ENCODE measurements at places on chromosomes 6 and 20.

DNA sequence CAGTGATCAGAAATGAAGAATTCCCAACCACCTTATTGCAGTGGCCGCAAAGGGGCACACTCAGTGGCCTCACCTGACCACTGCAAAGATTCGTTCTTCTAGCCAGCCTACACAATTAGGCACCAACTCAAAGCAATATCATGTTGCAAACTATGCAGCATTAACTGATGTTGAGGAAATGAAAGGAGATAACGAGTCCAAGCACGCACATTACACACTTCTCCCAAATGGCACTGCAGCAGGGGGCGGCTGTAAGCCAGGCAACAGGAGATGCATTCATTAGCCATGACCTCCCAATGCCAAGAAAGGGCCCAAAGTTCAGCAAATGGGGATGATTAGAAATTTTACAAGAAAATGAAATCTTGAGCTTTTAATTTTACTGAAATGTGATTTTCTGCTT lies 39.3 kb downstream of the ATXN1 start:
- DNase-seq: no peak

GRCh38 chr20:2382833-2383232 lies 2.1 kb downstream of the TGM6 start:
- no peak for DNase-seq

DNA sequence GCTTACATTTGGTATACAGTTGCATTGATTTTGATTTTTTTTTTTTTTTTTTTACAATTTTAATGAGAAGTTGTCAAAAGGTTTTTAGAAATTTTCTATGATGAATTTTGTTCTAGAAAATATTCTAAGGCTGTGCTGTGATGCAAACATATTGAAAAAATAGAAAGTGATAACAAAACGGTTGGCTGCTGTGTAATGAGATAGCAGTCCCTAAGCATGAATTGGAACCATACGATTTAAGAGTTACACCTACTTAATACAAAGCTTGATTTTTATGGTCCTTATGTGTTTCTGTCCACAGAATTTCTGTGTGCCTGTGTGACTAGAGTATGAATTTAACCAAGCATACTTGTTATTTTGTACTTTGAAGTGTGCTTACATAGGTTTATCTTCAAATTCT lies 12.1 kb downstream of the HIVEP1 start:
- no peak for DNase-seq

DNA sequence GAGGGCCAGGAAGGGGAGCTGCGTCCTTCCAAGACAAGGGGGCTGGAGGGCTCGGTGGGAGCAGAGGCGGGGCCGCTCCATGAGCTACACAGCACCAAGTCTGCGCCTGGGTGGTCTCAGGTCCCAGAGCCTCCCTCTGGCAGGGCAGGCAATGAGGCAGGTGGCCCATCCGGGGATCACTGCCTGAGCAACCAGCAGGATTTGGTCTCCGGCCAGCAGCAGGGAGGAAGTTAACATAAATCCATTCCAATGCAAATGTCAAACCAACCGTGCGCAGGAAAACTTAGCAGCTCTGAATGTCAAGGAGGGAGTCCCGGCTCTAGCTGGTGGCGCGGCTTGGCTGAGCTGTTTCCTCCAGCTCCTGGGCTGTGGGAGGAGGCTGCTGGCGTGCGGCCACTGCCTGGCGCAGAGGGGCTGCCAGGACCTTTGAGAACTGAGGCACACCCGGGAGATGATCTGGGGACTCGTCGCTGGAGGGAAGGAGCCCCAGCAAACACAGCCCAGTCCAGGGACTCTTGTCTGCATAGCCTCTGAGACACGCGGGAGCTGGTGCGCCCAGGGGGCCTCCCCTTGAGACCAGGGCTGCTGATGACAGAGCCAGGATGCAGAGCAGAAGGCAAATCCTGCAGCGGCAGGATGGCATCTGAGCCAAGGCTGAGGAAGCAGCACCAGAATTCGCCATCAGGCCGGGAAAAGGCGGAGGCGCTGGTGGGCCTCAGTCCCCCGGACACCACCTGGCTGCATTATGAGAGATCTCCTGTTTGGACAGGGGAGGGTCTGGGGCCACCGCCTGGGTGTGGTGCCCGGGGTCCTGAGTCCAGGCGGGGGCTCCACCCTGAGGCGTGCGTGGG lies 33.1 kb upstream of the CHRNA4 start:
- DNase-seq: no peak

GRCh38 chr6:16146028-16146427 lies 17.1 kb downstream of the MYLIP start:
- no peak for DNase-seq

- no peak for DNase-seq
These were observed 994 bp downstream of the FOXC1 start for GRCh38 chr6:1610497-1611321.

DNA sequence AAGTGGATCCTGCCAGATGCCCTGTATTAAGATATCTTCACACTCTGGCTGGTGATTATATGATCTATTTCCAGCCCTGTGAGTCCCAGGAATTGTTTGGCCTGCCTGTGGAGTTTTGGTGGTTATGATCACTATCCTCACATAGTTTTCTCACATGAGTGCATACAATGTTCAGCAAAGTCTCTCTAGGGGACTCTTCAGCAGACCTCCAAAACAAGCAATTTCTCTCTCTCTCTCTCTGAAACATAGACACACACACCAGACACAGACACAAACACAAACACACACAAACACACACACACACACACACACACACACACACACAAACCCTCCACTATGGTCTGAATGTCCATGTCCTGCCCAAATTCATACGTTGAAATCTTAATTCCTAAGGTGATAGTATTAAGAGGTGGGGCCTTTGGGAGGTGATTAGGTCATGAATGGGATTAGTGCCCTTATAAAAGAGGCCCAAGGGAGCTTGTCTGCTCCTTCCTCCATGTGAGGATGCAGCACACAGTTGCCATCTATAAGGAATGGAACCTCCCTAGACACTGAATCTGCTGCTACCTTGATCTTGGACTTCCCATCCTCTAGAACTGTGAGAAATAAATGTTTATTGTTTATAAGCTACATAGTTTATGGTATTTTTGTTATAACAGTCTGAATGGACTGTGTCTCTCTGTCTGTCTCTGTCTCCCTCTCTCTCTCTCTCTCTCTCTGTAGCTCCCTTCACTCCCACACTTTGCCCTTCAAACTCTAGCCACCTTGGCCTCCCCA lies 22.0 kb upstream of the SYNJ2 start:
- no peak for DNase-seq

- no peak for DNase-seq
These were observed 2.1 kb downstream of the MAFB start for GRCh38 chr20:40686893-40687292.

GRCh38 chr6:41083072-41083471 lies 10.3 kb downstream of the NFYA start:
- no peak for DNase-seq

GRCh38 chr20:57369596-57369995 lies 18.5 kb downstream of the RAE1 start:
- no peak for DNase-seq

- DNase-seq: no peak
These were observed 75.9 kb downstream of the ERMARD start for GRCh38 chr6:169827290-169827717.

- DNase-seq: no peak
These were observed 300.3 kb downstream of the LAMA2 start for GRCh38 chr6:129183187-129183591.

- no peak for DNase-seq
These were observed 203.9 kb upstream of the RAB32 start for GRCh38 chr6:146339716-146340115.

DNA sequence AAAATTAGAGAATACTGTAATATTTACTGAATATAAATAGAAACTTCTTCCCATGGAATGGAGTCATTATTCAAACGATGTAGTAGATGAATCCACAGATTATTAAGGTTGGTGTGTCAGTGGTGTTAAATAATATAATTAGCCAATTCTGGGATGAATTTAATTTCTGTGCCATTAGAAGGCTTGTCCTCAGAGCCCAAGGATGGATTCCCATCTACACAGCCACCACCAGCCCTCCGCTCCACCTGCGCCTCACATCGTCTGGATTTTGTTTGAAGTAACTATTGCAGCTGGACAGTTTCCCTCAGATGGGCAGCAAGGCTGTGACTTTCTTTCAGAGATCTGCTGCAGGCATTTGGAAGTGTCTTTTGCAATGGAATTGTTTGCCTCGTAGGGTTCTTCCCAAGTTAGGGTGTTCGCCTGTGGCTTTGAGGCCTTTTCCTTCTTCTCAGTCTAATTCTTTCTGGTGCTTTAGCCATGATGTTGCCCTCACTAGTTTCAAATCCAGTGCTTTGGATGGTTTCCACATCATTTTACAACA lies 104.7 kb downstream of the AIG1 start:
- DNase-seq: no peak

DNA sequence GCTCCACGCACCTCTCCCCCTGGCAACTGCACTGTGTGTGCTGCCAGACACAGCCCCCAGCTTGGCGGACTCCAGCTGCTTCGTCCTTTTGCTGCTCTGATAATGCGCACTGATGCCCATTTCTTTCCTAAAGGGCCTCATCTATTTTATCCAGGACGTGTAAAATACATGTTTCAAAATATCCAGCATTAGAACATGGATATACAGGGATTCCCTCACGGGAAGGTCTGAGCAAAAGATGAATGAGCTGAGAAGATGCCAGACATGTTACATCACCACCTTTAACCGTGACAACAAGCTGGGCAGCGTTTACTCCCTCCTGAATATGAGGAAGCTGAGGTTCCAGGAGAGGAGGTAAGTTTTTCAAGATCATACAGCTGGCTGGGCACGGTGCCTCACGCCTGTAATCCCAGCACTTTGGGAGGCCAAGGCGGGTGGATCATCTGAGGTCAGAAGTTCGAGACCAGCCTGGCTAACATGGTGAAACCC lies 32.8 kb downstream of the TNXB start:
- no peak for DNase-seq

GRCh38 chr6:150145830-150146229 lies 3.0 kb downstream of the PPP1R14C start:
- no peak for DNase-seq

DNA sequence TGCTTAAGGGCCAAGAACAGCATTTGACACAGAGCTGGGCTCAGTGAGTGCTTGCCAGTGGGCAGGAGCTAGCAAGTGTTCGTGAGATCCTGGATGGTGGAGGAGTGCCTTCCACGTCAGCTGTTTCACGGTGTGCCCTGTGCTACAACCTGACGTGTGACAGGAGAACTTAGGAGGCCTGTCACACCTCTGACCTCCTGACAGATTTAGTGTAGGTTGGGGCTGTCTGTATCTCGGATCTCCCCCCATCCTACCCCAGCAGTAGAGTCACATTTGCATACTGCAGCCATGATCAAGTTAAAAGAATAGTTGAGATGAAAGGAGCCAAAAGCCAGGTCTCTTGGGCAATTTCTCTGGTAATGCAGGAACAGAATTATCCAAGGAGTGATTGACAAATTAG lies 200.8 kb upstream of the CHD6 start:
- no peak for DNase-seq

DNA sequence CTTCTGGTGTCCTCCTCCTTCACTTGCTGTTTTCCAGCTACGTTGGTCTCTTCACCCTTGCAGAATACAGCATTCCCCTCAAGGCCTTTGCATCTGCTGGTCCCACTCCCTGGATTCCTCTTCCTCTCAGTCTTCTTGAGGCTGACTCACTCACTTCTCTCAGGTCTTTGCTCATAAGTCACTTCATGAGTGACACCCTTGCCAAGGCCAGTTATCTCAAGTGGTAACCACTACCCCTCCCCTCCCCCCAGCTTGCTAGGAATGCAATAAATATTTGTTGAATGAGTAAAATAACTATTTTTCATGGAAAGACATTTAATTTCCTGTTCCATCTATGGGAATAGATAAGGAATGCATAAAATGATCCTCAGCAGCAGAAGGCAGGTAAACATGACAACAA lies 131.7 kb downstream of the PLCB4 start:
- DNase-seq: no peak

DNA sequence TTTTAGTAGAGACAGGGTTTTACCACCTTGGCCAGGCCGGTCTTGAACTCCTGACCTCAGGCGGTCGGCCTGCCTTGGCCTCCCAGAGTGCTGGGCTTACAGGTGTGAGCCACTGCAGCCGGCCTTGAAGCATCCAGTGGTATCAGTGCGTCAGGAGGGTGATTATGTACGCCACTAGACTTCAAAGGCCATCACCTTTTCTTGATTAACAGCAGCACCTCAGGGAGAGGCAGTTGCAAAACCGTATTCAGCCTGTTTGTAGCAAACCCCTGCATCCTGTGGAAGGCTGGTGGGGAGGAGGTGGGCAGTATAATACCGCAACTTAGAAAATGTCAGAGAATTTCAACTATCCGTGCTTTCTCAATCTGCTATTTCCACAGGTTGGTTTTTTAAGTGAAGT lies 27.3 kb upstream of the SHLD1 start:
- no peak for DNase-seq

- DNase-seq: no peak
These were observed 40.9 kb downstream of the VSTM2L start for GRCh38 chr20:37943501-37944455.

- DNase-seq: no peak
These were observed 8.8 kb downstream of the NR2E1 start for GRCh38 chr6:108174371-108175175.

- DNase-seq: no peak
These were observed 24.6 kb upstream of the C20orf204 start for GRCh38 chr20:64011366-64011779.

- DNase-seq: no peak
These were observed 717.4 kb upstream of the MANEA start for GRCh38 chr6:94859924-94860323.

DNA sequence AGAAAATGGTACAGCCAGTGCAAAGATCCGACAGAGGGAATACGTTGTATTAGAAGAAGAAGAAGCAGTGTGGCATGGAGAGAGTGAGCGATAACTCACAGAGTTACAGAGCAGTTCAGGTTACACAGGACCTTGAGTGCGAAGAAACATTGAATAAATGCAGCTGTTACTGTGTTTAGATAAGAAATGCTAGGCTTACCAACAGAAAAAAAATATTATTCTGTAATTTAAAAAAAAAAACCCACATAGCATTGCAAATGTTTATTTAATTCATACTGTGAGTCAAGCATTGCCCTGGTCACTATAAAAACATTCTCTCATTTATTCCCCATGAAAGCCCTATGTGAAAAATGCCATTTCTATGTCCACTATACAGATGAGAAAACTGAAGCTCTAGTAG lies 373.4 kb upstream of the EPHA7 start:
- DNase-seq: no peak

- DNase-seq: no peak
These were observed 13.6 kb downstream of the ITPA start for GRCh38 chr20:3222635-3223600.

DNA sequence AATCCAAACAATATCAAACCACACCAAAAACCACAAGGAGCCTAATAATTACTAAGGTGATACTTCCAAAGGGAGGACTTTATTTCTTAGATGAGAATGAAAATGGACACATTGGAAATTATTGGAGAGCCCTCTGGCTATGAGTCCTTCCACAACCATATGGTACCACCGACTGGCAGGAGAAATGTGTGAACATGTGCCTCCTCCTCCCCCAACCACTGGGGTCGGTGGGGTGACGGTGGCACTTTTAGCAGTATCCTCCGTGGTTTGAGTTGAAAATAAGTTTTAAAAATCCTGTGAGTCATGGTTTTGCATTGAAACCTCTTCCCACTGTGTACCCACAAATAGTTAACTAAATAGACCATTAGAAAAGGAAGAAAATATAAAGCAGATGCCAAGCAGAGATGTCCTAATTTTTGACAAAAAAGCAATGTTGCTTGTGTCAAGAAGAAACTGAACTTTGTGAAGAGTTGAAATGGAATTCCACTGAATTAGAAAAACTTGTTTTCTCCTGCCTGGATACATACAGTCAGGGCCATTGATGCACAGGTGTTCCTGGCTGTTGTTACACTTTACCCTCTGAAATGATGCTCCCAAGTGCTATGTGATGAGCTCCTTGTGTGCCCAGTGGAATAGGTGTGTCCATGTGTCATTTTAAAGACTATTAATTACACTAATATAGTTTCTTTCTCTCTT lies 3.2 kb downstream of the EDN1 start:
- no peak for DNase-seq

All from activated T-helper 1 cell treated with anti-CD3 and anti-CD28 coated beads, Interleukin-2, amount 50 U/mL, for 16 hours (primary cell).